ENCODE measurements at places on chromosomes 1 and 21.

- DNase-seq, result no peak
These were observed 35.6 kb upstream of the TADA1 start for GRCh38 chr1:166911624-166912023.

DNA sequence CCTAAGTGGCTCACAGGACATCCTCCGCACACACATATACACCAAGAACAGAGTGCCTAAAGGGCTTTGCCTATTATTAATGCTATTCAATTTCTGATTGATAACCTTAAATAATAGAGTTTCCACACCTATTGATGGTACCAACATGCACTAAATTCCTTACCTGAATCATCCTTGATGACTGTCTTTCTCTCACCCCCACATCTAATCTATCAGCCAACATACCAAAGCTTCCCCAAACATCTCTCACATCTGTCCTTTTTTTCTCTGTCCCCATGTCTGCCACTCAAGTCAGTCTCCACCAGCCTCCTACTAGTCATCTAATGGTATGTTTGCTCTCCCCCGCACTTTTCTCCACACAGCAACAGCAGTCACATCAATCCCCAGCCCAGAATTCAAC is 174.4 kb downstream of the DSCAM start:
- no peak for DNase-seq

- DNase-seq, result no peak
These were observed 1147.3 kb downstream of the NCAM2 start for GRCh38 chr21:22145545-22145944.

GRCh38 chr1:29642519-29642918 is 406.2 kb downstream of the PTPRU start:
- DNase-seq, result no peak

- DNase-seq, result no peak
These were observed 22.7 kb downstream of the NDUFS5 start for GRCh38 chr1:39048745-39049370.

DNA sequence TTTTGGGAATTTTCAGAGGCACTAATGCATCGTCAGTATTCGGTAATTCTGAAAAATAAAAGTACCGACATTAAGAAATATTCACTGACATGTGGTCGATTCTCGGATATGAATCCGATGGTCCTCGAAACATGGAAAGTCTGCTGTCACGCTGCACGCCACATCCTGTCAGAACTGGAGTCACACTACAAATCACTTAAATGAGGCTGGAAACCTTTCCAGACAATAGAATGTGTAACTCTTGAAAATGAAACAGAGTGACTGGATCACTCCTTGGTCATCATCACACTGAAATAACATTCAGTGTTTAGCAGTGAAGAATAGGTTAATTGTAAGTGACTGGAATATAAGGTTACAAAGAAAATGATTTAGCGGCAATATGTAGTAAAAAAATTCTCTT is 620.1 kb upstream of the ADAMTS5 start:
- no peak for DNase-seq

DNA sequence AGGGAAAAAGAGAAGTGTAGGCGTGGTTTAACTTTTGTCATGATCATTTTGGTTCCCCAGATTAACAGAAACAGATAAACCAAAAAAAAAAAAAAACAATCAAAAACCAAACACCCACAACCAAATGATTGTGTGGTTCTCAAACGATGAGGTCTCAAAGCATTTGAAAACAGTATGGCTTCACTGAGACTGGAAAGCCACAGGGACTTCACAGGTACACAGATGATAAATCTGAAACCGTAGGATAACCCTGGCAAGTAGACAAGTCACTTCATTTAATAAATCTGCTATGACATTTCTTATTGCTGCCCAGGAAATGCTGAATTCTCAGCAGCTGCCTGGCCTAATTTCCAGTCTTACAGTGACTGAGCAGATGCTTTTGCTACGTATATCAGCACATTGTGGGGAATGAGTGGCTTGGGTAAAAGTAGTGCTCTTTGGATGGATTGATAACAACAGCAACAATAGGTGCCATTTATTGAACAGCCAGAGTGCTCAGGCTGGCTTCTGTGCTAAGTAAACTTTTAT is 6.1 kb downstream of the ST6GALNAC3 start:
- DNase-seq, result no peak

DNA sequence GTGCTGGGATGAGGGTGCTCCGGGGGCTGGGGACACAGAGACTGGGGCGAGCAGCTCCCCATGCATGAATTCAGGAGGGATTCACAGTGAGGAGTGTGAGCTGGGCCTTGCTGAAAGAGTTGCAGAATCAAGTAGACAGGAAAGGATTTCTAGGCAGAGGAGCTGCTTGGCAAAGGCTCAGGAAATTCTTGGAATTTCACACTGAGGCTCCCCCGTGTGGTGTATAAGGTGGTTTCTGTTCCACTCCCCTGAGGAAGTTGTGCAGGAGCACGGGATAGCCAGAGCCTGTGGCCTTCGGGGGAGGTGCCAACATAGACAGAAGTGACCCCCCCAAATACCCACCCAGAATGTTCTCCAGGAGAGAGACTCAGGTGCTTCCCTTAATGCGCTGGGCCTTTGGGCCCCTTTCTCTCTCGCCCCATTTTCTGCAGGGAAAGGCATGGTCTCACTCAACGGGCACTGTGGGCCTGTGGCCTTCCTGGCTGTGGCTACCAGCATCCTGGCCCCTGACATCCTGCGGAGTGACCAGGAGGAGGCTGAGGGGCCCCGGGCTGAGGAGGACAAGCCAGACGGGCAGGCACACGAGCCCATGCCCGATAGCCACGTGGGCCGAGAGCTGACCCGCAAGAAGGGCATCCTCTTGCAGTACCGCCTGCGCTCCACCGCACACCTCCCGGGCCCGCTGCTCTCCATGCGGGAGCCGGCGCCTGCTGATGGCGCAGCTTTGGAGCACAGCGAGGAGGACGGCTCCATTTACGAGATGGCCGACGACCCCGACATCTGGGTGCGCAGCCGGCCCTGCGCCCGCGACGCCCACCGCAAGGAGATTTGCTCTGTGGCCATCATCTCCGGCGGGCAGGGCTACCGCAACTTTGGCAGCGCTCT is 58.5 kb upstream of the ACTL8 start:
- no peak for DNase-seq

DNA sequence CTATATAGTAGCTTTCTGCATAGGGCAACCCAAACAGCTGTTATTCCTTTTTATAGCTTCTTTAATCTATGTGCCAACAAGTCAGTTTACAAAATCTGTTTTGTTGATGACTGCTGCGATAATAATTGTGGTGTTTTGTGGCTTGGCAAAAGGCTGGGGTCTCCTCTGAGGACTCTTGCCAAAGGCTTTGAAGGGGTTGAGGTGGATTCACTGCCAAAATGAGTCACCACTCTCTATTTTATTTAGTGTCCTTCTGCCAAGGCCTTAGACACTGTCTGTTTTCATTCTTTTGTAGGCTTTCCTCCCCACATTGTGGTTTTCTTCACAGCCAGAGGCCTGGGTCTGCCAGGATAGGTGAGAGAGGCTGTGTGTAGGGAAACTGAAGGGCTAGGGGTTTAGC is 161.8 kb downstream of the NFIA start:
- DNase-seq, result no peak

GRCh38 chr1:84582802-84583587 is 8.8 kb upstream of the CTBS start:
- peak; percentile 94 for DNase-seq

DNA sequence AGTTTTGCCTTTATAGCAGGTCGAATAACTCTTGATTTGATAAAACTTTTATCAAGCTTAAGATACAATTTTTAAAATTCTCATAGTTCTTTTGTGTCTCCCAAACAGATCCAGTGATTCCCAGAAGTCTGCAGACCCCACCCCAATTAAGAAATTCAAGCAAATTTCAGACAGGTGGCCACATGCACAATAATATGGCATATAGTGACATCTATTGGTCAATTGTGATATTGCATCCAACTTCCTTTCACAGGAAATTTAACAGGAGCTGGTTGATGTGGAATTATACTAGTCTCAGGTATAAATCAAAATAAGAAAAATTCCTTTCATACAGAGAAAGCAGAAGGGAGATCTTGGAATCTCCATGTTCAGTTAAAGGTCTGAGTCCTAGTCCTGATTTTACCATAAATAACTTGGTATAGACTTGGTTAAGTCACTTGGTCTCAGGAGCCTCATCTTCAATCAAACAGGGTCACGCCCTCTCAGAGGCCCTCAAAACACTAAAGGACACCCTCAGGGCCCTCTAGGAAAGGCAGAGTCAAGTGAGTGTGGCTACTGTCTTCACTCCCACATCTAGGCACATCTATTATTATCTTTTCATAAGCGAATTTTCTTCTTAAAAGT is 24.1 kb downstream of the PIGM start:
- no peak for DNase-seq

DNA sequence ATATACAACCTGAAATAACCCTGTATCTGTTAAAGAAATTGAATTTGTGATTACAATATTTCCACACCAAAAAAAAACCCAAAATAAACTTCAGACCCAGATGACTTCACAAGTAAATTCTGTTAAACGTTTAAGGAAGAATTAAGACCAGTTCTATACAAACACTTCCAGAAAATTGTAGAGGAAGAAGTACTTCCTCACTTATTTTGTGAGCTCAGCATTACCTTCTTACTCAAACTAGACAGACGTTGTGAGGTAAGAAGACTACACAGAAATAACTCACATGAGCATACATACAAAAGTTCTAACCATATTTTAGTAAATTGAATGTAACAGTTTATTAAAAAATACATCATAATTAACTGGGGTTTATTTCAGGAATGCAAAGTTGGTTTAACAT is 18.8 kb downstream of the RALGPS2 start:
- DNase-seq, result no peak
